NCI-H446 treated with DMSO at 0.1 percent for 48 hours (cell line): ENCODE measurements at places on chromosomes 12 and 14.
A peak's percentile ranks its signal among the peaks of the same experiment; 100 is the strongest.

DNA sequence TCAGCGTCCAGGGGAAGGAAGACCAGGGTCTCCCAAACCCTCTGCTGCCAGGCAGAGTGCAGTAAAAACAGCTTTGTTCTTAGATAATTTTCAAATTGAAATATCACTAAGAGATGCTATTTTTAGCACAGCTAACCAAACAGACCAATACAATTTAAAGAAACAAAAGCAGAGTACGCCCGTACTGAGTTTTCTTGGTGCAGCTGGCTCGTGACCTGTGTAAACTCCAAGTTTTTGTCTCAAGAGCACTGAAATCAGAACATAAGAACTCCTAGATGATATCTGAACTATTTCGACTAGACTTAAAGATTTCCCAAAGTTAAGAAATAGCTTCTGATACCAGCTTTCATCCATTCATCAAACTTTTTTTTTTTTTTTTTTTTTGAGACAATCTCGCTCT, 10.3 kb downstream of the ARF3 start:
- no peak for DNase-seq

GRCh38 chr14:102071283-102071998, 15.4 kb downstream of the HSP90AA1 start:
- no peak for DNase-seq

DNA sequence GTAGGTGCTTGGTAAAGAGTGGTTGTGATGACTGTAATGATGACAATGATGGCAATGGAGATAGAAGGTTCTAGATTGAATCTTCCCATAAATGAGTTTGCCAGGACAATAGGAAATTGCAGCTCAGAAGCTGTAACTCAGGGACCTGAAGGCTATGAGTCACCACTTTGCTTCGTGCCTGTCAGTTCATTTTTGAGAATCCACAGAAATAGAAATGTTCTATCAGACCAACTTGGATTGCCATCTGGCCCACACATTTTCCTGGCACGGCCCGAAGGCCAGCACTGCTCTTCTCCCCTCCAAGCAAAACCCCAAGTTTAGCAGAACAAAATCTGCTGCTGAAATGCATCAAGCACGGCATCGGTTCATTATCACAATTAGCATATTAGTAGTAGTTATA, 1127.0 kb downstream of the BCL11B start:
- DNase-seq, result no peak

DNA sequence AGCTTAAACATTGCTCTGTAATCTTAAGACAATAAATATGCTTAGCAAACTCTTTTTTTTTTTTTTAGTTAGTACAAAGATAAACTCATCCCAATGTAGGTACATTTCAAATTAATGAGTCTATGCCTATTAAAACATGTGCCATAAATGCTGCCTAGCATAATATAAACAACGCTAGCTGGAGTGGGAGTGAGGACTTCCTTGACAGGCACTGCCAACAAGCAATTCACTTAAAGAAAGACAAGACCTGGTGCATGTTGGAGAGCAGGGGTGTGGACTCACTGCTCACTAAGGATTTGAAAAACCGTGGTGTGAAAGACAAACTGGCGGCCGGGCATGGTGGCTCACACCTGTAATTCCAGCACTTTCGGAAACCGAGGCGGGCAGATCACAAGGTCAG, 187.2 kb upstream of the RGS6 start:
- no peak for DNase-seq

DNA sequence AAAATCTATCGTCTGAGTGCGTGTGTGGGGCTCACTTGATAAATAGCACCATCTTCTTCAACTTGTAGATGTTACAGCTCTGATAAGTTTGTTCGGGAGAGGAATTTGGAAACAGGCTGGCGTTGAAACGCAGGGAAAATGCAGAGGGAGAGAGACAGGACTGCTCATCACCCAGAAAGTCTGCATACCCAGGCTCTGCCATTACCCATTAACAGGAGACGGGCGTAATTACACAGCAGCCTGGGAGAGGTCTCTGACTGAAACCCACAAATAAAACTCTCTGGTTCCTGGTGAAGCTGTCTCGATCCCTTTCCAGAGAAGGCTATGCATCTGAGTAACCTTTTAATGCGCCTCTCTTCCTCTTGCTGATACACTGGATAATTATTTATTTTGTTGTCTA, 547.3 kb downstream of the BCL11B start:
- DNase-seq, result no peak

DNA sequence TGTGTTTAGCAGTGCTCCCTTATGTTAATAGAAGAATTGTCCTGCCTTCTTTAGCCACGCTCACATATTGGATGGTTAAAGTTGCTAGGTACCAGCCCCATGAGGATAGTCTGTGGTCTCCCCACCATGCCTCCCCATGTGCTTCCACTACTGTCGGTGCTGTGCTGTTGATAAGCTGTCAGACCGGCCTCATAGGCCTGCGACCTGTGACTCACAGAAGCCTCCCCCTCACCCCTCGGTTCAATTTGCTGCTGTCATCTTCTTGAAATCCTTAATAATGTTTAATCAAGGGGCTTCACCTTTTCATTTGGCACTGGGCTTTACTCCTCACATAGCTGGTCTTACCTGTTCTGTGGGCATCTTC, 227.2 kb downstream of the NPAS3 start:
- no peak for DNase-seq

DNA sequence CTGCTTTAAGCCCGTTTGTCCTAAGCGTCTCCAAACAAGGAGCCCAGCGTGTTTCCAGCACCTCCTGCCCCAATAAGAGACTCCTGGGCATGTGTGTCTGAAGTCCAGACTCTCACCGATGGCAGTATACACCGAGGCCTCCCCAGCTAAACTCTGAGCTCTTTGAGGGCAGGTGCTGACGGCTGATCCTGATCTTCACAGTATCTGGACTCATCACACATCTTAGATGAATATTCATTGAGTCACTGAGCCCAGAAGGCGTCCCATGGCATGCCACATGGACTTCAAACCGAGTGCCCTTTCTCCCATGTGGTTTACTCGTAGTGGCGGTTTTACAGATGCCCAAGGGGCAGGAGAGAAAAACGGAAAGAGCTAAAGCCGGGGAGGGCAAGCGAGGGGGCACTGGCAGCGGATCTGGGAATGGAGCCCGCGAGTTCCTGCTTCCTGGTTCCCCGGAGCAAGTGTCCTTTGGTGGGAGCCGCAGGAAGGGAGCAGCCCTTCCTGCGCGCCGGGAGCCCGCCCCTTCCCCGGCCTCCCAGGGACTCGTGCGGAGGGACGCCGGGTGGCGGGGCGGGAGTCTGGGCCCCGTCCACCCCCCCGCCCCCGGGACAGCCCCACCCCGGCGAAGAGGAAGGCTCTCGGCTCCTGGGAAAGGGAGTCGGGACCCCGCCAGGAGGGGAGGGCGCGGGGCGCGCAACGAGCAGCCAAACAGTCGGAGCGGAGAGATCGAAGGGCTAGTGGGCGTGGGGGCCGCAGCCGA, 585 bp upstream of the TEAD4 start:
- DNase-seq, result peak; percentile 52

- DNase-seq, result no peak
These were observed 49.7 kb downstream of the MARK3 start for GRCh38 chr14:103434868-103435442.

DNA sequence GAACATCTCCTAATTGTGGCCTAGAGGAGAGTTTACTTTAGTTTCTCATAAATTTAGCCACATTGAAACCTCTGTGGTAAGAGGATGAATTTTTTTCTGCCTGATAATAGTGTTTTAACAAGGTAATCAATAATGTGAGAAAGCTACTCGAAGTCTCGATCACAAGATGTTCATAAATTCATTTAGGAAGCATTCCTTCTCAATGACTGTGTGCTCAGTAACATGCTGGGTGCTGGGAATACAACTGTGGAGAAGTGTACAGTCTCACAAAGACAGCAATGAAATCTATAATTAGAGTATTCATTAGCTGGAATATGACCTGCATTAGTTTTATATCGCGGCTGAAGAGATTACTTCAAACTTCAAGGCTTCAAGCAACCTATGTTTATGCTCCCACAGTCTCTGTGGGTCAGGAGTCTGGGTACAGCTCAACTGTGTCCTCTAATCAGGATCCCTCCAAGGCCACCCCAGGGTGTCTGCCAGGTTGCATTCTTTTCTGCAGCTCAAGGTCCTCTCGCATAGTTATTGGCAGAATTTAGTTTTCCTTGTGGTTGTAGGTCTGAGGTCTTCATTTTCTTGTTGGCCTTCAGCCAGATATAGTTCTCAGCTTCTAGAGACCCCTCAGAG, 167.6 kb downstream of the ANO4 start:
- no peak for DNase-seq

GRCh38 chr14:55389330-55389729, 22.3 kb downstream of the ATG14 start:
- no peak for DNase-seq

GRCh38 chr14:22118899-22119477, 445.4 kb upstream of the OR4E1 start:
- no peak for DNase-seq

- no peak for DNase-seq
These were observed 11.5 kb downstream of the RIMKLB start for GRCh38 chr12:8709124-8709830.

DNA sequence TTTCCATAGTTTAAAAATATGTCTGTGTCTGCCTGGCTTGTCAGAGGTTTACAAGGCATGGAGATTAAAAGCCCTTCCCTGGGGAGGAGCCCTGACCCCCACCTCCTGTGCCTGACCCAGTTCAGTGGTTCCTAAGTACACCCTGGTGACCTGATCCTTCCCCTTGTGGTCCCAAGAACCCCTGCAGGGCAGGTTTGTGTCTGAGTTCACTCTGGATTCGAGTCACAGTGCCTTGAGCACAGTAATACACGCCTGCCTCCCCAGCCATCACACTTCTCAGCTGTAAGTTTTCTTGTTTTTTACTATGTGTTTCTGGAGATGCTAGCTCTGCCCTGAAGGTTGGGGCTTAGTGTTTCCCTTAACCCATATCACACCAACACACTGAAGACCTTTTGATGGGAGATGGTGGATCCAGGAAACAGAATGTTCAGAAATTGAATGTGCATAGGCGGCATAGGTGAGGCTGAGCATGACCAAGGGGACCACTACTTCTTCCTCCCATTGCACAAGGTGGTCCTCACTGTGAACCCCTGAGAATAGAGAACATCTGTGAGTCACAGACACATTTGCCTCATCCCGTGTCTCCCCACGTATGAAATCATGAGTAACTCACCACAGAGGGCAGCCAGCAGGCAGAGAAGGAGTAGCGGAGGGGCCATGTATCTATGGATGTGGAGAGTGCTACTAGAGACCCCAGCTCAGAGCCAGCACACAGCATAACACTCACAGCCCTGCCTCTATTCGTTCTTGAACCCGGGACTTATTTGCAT, 962.9 kb downstream of the TMEM121 start:
- no peak for DNase-seq

DNA sequence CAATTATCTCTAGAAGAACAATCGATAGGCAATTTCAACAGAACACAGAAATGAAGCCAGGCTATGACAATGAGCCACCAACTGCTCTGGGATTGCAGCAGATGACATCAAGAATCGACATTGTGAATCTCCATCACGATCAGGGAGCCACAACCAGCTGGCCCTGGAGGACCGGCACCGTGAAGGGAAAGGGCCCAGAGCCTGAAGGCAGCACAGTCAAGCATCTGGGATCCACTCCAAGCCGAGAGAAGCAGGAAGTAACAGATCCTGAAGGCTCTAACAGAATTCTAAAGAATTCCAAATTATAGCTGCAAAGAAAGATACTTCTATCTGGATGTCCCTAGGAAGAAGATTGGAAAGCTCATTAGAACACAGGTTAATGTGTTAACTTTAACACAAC, 61.0 kb downstream of the LRRC74A start:
- no peak for DNase-seq

DNA sequence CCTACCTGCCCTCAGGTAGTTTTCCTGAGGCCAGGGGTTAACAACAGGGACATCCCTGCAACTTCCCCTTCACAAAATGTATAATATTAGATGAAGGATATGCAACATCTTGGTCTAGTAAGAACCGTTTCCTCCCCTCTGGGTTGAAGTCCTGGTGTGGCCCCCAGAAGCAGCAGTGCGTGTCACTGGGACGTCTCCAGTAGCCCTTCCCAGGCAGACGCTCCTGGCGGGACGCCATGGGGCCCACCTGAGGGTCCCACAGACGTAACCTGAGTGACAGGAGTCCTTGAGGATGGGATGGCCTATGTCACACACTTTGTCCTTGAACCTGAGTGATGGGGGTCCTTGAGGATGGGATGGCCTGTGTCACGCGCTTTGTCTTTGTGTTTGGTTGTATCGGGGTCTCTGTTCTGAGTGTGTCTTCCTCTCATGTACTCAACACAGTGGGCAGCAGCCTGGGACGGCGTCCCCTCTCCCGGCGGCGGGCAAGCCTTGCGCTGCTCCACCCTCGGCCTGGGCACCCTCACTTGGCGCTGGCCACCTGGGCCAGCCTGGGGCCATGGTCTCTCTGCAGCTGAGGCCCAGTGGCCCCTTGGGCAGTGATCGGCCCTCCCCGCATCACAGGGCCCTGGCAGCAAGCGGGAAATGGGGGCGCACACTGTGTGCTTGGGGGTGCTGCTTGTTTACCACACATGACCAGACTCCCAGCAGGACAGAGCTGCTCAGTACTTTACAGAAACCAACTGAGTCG, 14.3 kb upstream of the AMN start:
- DNase-seq, result no peak

- DNase-seq, result no peak
These were observed 3.5 kb downstream of the FMNL3 start for GRCh38 chr12:49703647-49704137.

- DNase-seq, result no peak
These were observed 31.2 kb downstream of the SRGAP1 start for GRCh38 chr12:63875703-63876102.

DNA sequence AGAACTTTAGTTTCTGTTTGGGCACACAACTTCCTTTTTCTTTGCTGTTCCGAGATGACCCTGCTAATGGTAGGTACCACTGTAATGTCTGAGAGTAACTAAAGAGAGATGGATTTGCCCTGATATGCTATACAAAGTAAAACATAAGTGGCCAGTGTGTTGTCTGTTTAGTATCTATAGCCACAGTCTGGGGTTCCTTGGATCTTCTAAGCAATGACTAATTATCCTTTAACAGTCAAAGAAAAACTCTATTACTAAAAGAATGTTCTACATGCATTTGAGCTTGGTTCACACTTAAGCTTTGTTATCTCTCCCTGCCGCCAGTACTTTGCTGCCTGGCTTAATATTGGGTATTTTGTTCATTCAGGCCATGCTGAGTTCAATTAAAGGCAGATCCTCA, 1051.9 kb upstream of the FLRT2 start:
- DNase-seq, result no peak

GRCh38 chr12:104974626-104975290, 11.4 kb upstream of the NOPCHAP1 start:
- no peak for DNase-seq

- no peak for DNase-seq
These were observed 179.8 kb downstream of the CALM1 start for GRCh38 chr14:90576581-90576980.
